ENCODE measurements at places on chromosomes 11 and 22. TPM values are rescaled to one million over a fixed set of nuclear protein-coding genes. Genes with fewer than 3 reads are reported as not detected.

The FAT3 gene
- total RNA-seq = 0.37 TPM

The TEX54 gene
- not detected for total RNA-seq

The OR5A1 gene
- total RNA-seq = not detected

The GNG3 gene
- total RNA-seq = not detected

The KDM4E gene
- total RNA-seq = not detected

The MISFA gene
- 1.8 TPM for total RNA-seq

Data from HFFc6 (cell line).